ENCODE measurements at places on chromosomes 5 and 9.

DNA sequence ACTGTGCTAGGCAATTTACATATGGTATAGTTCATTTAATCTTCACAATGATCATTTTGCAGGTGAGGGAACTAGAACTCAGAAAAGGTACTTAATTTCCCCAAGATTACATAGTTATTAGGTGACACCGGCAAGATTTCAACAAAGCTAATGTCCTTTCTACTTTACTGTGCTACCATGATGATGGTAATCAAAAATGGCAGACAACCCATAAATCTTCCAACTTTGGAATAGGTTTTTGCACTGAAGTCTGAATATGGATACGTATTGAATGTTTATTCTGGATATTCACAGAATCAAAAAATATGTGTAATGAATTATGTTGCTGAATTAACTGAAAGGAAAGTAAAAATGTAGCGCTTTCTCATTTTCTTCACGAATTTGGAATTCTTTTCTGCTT is 13.8 kb downstream of the PDCD1LG2 start:
- DNase-seq = no peak

DNA sequence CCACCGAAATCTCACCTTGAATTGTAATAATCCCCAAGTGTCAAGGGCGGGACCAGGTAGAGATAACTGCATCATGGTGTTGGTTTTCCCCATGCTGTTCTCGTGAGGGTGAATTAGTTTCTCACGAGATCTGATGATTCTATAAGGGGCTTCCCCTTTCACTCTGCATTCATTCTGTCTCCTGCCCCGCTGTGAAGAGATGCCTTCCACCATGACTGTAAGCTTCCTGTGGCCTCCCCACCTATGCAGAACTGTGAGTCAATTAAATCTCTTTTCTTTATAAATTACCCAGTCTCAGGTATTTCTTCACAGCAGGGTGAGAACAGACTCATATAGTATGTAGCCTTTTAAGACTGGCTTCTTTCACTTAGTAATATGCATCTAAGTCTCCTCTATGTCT is 128.1 kb upstream of the NR5A1 start:
- DNase-seq = no peak

DNA sequence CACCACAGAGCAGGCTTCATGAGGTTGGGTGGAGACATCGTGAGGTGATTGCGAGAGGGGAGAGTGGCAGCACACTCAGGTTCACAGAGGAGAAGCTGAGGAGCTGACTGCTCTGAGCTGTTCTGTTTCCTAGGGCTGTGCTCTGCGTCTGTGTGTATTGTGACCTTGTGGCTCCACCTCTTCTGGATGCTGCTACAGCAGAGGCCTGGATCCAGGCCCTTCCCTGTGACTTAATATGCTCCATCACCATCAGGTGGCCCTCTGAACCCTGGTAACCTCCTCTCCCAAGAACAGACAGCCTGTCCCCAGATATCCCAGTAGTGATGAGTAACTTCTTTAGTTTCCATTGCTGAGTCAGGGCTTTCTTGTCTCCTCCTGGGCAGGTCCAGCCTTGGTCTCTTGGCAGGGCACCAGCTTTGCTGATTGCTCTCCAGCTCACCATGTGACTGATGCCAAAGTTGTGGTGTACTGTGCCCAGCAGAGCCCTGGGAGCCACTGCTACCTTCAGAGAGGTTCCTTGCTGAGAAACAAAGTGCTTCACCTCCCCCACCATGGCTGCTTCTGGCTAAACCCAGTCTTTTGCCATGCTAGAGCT is 212.8 kb upstream of the CHD1 start:
- no peak for DNase-seq

- no peak for DNase-seq
Measured at GRCh38 chr5:31982621-31983020, 191.5 kb downstream of the GOLPH3 start.

- DNase-seq = peak; percentile 61
Measured at GRCh38 chr9:99807276-99807852, 14.3 kb upstream of the NR4A3 start.

DNA sequence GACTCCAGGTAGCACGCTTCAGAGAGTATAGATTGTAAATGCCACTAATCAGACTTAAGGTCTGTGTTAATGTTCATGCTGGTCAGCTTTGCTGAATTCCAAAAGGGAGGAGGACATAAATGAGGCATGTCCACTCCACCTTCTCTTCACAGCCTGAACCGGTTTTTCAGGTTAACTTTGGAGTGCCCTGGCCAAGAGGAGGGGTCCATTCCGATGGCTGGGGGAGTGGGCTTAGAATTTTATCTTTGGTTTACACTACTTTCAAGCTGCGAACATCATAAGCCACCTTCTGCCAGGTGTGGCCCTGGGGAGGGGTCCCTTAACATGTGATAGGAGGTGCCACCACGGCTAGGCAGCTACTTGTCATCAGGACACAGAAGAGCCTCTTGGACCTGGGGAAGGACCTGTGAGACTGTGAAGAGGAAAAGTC is 24.2 kb downstream of the ABO start:
- no peak for DNase-seq

DNA sequence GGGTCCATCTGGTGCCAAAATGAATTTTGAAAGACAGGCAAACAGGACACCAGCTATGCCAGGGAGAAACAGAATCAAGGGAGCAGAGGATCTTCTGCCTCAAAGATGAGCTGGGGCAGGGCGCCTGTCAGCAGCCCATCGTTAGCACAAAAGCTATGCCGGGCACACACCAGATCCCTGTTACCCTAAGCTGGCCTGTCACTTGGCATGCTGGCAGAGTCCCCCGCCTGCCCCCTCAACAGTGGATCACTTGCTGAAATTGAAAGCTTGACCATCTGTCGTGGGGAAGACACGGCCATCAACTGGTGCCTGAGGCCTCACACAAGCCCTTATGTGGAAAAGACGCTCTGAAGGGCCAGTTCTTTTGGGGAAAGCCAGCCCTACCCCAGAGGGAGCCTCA is 256.4 kb downstream of the EBF1 start:
- no peak for DNase-seq

DNA sequence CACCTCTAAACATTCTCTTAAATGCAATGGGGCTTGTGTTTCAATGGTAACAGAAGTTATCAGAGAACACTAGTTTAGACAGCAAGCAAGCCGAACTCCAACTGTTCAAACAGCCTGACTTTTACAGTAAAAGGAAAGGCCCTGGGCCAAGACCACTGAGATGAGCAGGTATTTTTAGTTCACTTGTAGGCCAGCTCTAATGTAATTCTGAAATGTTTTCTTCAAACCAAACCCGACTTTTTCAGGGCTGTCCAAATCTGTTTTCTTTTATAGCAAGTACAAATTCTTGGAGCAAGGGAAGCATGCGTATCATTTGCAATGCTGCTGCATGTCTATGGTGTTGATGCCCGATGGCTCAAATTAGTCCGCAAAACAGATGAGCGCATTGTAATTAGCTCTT is 192.9 kb downstream of the SLF1 start:
- DNase-seq = no peak

GRCh38 chr9:117284414-117284813 is 130.4 kb downstream of the ASTN2 start:
- DNase-seq = no peak

GRCh38 chr5:156361436-156362109 is 34.6 kb downstream of the SGCD start:
- DNase-seq = no peak

GRCh38 chr5:87138091-87138805 is 129.4 kb upstream of the RASA1 start:
- no peak for DNase-seq

- DNase-seq = no peak
Measured at GRCh38 chr5:141732417-141732816, 50.4 kb upstream of the ARAP3 start.

DNA sequence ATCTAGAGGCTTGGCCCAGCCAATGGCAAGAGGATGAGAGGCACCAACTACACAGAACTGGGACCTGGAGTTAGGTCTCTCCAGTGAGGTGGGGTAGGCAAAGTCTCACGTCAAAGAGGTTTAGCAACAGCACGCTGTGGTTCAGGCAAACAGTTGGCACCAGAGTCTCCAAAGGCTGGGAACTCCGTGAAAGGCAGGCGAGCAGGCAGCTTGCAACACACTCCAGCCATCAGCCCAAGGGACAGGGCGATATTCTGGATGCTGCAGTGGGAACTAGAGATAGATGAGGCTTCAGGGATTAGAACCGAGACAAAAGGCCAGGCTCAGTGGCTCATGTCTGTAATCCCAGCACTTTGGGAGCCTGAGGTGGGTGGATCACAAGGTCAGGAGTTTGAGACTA is 129.1 kb downstream of the PDZD2 start:
- DNase-seq = no peak

- DNase-seq = no peak
Measured at GRCh38 chr5:7446913-7447312, 51.0 kb downstream of the ADCY2 start.

- no peak for DNase-seq
Measured at GRCh38 chr9:24582146-24583126, 36.7 kb upstream of the IZUMO3 start.

GRCh38 chr5:179198825-179199224 is 138.7 kb downstream of the ZNF354C start:
- no peak for DNase-seq
